ENCODE measurements at places on chromosomes 3 and 15. TPM values are rescaled to one million over a fixed set of nuclear protein-coding genes. Genes with fewer than 3 reads are reported as not detected.

- no peak overlapping the region for H3K4me3 ChIP-seq
- H3K36me3 ChIP-seq = no peaks in the 10 kb centered on the region
- no peaks in the 10 kb centered on the region for H3K27me3 ChIP-seq
- no peak overlapping the region for H3K27ac ChIP-seq
Observed at GRCh38 chr3:121651684-121652083, 9.0 kb downstream of the HCLS1 start.

DNA sequence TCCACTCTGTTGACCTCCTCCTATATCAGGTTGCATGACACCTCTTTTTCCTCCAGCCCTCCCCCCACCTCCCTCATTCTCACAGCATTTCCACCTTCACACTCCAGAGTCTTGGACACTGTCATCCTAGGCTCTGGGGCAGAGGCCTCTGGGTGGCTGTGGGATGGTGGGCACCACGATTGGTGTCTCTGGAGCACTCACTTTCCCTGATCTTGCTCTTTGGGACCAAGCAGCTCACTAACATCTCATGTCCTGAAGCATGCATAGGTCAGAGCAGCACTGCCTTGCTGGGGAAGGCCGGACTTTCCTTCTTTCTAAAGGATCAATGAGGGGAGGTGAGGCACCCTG, 14.9 kb downstream of the ZBTB47 start:
- no peaks in the 10 kb centered on the region for H3K4me1 ChIP-seq
- DNase-seq = no peak
- H3K36me3 ChIP-seq = no peaks in the 10 kb centered on the region
- peaks cover 3% of the 10 kb centered on the region for H3K27me3 ChIP-seq
- no peak overlapping the region for H3K27ac ChIP-seq
- no peak overlapping the region for H3K4me3 ChIP-seq

DNA sequence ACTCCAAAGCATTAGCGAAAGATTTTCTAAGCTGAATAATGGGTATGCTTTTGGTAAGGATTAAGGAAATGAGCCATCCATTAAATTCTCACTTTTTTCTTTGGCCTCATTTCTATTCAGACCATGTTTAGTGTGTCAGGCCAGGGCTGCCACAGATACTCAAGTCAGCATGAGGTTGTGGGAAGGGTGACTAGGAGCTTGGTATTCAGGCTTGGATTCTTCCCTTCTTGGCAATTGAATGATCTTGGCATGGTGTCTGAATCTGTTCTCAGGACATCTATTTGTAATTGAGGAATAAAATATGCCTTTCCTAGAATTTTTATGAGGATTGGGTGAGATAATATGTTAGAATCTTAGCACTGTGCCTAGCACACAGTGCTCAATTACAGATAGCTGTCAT, 11.2 kb downstream of the CCNB2 start:
- H3K27ac ChIP-seq = no peak overlapping the region
- no peaks in the 10 kb centered on the region for H3K4me1 ChIP-seq
- peak; percentile 66 for DNase-seq
- no peak overlapping the region for H3K4me3 ChIP-seq
- peaks cover 7% of the 10 kb centered on the region for H3K36me3 ChIP-seq

DNA sequence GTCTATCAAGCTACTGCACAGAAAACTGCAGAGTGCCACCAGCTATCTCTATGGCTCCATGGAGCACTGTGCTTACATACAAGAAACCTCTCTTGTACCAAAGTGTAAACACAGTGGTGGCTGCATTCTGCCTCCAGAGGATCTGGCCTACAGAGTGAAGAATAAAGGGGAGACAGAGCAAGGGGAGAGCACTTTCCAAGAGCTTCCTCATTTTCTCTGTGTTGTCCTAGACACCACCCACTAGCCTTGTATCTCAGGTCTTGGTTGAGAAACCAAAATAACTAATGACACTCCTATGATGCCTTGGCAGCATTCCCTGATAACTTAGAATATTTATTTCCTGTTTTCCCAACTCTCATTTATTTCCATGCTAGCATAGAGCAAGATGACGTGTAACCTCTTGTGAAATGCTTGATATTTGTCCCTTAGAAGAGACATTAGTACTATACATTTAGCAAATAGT, 56.9 kb upstream of the PHLDB2 start:
- H3K27me3 ChIP-seq = no peaks in the 10 kb centered on the region
- peaks cover 14% of the 10 kb centered on the region for H3K4me1 ChIP-seq
- peak overlapping the region; percentile 84 for H3K27ac ChIP-seq
- DNase-seq = peak; percentile 88
- no peaks in the 10 kb centered on the region for H3K36me3 ChIP-seq
- H3K4me3 ChIP-seq = no peak overlapping the region

- H3K27ac ChIP-seq = no peak overlapping the region
- H3K4me3 ChIP-seq = no peak overlapping the region
- H3K27me3 ChIP-seq = peaks cover 7% of the 10 kb centered on the region
- no peaks in the 10 kb centered on the region for H3K36me3 ChIP-seq
- no peaks in the 10 kb centered on the region for H3K4me1 ChIP-seq
- peak; percentile 67 for DNase-seq
Observed at GRCh38 chr3:42443819-42444436, 33.5 kb upstream of the LYZL4 start.

DNA sequence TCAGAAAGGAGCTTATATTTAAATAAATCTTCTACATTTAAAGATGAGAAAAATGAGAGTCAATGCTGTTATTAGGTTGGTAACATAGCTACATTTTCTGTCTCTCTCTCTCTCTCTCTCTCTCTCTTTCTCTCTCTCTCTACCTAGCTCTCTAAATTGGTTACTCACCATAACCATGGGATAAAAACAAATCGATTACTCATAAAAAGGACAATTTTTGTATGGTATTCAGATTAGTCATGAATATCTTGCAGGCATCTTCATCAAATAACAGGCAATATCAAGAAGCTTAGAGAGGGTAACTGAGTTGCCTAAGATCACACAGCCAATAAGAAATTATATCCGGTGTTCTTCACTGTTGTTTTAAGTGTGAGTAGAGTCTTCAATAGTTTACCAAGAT, 81.8 kb upstream of the ALCAM start:
- no peaks in the 10 kb centered on the region for H3K4me1 ChIP-seq
- no peaks in the 10 kb centered on the region for H3K27me3 ChIP-seq

GRCh38 chr3:49454458-49454857, 15.6 kb upstream of the DAG1 start:
- H3K4me3 ChIP-seq = no peak overlapping the region
- H3K27ac ChIP-seq = no peak overlapping the region
- no peak for DNase-seq
- no peaks in the 10 kb centered on the region for H3K36me3 ChIP-seq
- H3K4me1 ChIP-seq = peaks cover 4% of the 10 kb centered on the region

- H3K4me3 ChIP-seq = no peak overlapping the region
- no peaks in the 10 kb centered on the region for H3K4me1 ChIP-seq
- no peaks in the 10 kb centered on the region for H3K27me3 ChIP-seq
- no peaks in the 10 kb centered on the region for H3K36me3 ChIP-seq
Observed at GRCh38 chr15:51580982-51581381, 41.6 kb downstream of the DMXL2 start.

DNA sequence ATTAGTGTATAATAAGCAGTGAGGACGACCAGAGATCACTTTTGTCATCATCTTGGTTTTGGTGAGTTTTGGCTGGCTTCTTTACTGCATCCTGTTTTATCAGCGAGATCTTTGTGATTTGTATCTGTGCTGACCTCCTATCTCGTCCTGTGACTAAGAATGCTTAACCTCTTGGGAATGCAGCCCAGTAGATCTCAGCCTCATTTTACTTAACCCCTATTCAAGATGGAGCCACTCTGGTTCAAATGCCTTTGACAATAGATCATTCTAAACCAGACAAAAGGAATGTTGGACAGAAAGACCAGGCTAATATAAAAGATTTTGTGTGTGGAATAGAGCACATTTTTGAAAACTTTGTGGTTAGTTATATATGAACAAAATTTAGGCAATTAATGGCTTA, 618.5 kb upstream of the BCHE start:
- no peaks in the 10 kb centered on the region for H3K4me1 ChIP-seq
- H3K36me3 ChIP-seq = no peaks in the 10 kb centered on the region
- no peak overlapping the region for H3K27ac ChIP-seq
- no peak for DNase-seq

FANCD2OS gene
- total RNA-seq = not detected

SOX14 gene
- not detected for total RNA-seq

CLRN1 gene
- total RNA-seq = not detected

LRRC58 gene
- 21.1 TPM for total RNA-seq

DNA sequence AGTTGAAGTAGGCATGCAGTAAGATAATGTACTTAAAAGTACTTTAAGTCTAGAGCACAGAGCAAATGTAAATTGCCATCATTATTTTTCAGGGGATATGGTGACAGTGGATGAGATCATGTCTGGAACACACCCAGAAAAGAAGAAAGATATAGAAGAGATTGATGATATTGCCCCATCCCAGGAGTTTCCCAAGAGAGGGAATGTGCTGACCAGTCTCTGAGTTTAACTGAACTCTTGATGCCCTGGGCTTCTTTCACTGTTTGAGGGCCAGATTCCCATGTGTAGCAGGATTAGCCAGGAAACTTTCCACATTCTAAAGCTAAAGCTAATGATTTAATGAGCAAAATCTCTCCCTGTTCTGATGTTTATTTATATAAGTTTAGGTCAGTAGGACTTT, 366.8 kb upstream of the UMPS start:
- DNase-seq = peak; percentile 88
- no peak overlapping the region for H3K27ac ChIP-seq
- H3K36me3 ChIP-seq = no peaks in the 10 kb centered on the region
- H3K4me3 ChIP-seq = no peak overlapping the region

DNA sequence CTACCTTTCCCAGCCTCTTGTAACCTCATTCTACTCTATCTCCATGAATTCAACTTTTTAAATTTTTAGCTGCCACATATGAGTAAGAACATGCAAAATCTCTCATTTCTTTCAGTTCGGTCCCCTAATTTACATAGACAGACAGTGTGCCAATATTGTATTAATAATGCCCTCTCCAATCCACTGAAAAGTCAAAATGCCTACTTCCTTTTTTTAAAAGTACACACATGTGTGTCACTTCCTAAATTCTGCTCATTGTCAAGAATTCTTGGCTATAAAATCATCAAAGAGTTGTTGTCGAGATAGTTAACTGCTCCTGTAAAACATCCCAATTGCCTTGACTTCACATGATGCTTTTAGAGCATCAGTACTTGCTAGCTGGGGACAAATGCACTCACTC, 84.2 kb upstream of the IL12A start:
- H3K4me1 ChIP-seq = no peaks in the 10 kb centered on the region
- no peak overlapping the region for H3K27ac ChIP-seq
- H3K4me3 ChIP-seq = no peak overlapping the region
- no peaks in the 10 kb centered on the region for H3K27me3 ChIP-seq
- H3K36me3 ChIP-seq = no peaks in the 10 kb centered on the region
- DNase-seq = no peak

- H3K27me3 ChIP-seq = no peaks in the 10 kb centered on the region
- DNase-seq = no peak
- no peak overlapping the region for H3K4me3 ChIP-seq
- peaks cover 2% of the 10 kb centered on the region for H3K36me3 ChIP-seq
Observed at GRCh38 chr3:3134750-3135448, 8.2 kb downstream of the TRNT1 start.

PLA2G4D gene
- total RNA-seq = not detected

DNA sequence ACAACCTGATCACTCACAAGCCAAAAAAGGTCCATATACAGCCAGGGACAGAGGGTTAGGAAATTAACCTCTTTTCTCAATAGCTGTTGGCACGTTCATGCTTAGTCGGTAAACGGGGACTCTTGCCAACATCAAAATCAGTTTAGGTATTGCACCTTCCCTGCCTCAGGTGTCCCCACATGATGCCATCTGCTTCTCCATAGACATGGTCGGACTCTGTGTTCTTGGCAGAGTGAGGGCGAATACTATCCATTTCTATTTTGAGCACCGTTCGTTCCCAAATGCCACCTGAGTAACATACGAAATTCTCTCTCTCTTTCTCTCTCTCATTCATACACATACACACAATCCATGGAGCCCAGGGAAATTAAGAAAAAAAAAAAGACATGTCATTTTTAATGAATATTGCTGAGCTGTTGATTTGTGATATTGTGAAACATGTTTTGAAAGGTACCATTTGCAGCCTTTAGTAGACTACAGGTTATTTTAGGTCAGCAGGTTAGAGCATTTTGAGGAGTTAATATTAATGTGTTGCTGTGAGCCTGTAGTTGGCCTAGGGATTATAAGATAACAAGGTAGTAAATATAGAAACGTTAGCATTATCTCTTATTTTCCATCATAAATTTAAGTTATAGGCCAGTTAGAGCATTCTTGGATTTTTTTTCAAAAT, 78.5 kb downstream of the GHSR start:
- peaks cover 7% of the 10 kb centered on the region for H3K36me3 ChIP-seq
- no peak for DNase-seq
- no peak overlapping the region for H3K27ac ChIP-seq

DNA sequence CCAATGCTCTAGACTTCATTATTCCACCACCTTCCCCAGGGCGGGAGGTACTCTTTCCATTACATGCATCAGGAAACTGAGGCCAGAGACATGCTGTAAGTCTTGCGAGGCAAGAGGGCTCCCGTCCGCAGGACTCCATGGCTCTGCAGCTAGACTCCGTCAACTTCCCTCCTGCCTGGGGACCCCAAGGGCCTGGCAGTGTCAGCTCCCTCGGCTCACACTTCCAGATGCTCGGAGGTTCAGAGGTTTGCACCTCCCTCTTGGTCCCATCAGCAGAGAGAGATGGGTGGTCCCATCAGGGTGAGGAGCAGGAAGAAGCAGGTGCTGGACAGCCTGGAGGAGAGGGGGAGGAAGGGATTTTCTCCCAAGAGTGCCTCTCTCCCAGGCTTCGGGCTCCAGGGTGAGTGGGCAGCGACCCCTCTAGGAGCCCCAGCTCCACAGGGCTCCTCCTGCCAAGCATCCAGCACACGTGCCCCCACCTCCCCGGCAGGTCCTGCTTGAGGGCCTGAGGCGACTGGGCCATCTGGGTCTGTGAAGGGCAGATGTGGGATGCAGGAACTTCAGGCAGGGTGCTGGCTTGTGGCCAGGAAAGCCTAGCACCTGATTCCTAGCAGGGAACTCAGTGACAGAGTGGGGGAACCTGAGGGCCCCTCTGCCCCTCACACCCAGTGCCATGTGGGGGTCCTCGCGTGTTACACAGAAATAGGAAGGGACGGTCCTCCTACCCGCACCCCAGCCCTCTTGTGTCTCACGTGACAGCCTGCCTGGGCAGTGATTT, 9.3 kb downstream of the PAK6 start:
- H3K27me3 ChIP-seq = peaks cover 28% of the 10 kb centered on the region
- no peaks in the 10 kb centered on the region for H3K4me1 ChIP-seq
- H3K4me3 ChIP-seq = no peak overlapping the region
- DNase-seq = no peak

TMEM45A gene
- 26.4 TPM for total RNA-seq

GRCh38 chr3:40580494-40581091, 55.8 kb downstream of the ZNF621 start:
- DNase-seq = peak; percentile 69
- no peak overlapping the region for H3K4me3 ChIP-seq
- no peaks in the 10 kb centered on the region for H3K36me3 ChIP-seq
- no peaks in the 10 kb centered on the region for H3K27me3 ChIP-seq
- no peaks in the 10 kb centered on the region for H3K4me1 ChIP-seq
- no peak overlapping the region for H3K27ac ChIP-seq

TEX55 gene
- not detected for total RNA-seq

All from fibroblast of lung (primary cell).